ENCODE measurements at places on chromosomes 16 and 17. TPM values are rescaled to one million over a fixed set of nuclear protein-coding genes. Genes with fewer than 3 reads are reported as not detected.

The ALOXE3 gene
- not detected for total RNA-seq

The KRT9 gene
- total RNA-seq, result not detected

The CEP295NL gene
- total RNA-seq, result 0.17 TPM

The GGT6 gene
- total RNA-seq, result not detected

- no peak for DNase-seq
Measured at GRCh38 chr16:18789515-18789849, 652 bp downstream of the RPS15A start.

GRCh38 chr17:59631276-59631675 is 11.6 kb downstream of the CLTC start:
- DNase-seq, result no peak

DNA sequence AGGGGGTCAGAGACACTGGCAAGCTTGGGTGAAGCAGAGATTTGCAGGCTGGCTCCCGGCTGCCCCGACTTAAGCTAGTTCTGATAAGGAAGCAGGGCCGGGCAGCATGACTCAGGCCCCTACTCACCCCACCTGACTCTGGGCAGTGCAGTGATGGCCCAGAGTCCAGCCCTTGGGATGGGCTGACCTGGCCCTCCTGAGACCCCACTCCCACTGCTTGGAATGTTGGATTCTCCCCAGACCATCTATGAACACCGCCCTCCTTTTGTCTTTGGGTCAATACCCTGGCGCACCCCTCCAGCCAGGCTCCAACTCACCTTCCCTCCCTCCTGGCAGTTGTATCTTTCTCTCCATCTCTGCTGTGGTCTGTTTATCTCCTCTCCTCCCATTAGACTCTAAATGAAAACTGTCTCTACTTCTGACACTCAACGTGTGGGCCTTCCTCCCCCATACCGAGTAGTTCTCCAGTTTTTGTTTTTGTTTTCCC is 21.0 kb downstream of the LGALS3BP start:
- no peak for DNase-seq

DNA sequence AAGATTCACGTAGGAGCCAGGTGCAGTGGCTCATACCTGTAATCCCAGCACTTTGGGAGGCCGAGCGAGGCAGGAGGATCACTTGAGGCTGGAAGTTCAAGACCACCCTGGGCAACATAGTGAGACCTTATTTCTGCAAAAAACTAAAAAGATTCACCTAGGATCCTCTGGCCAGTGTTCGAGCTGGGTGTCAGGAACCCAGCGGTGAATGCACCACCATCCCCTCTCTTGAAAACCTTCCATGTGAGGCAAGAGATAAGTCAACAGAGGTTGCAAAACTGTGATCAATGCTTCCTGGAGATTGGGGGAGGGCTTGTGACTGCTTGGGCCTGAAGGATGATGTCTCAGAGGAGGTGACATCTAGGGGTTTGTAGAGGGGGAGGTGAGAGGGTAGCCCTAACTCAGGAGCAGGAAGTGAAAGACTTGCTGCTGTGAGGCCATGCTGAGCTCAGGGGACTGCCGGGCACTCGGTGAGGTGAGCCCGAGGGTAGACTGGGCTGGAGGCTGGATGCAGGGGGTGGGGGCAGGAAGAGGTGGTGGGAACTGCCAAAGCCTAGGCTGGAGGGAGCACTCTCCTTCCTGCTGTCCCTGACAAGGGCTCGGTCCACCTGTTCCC is 11.7 kb downstream of the GJD3 start:
- DNase-seq, result no peak

DNA sequence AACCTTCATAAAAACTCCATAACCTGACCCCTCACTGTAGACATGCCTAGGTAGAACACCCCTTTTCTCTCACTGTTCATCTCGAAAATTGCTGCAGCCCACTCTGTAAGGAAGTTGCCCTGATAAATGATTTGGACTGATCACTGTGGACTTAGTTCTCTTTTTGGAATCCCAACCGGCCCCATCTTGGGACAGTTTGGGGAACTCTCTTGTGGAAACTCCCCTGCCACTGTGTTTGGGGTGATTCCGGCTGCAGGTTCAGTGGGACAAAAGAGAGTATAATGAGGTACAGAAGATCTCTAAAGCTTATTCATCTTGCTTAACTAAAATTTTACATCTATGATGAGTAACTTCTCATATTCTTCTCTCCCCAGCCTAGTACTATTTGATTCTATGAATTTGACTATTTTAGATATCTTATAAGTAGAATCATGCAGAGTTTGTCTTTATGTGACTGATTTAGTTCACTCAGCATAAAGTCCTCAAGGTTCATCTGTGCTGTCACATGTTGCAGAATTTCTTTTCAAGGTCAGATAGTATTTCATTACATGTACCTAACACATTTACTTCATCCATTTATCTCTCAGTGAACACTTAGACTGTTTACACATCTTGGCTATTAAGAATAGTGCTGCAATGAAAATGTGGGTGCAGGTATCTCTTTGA is 84.9 kb downstream of the ABCA8 start:
- no peak for DNase-seq

DNA sequence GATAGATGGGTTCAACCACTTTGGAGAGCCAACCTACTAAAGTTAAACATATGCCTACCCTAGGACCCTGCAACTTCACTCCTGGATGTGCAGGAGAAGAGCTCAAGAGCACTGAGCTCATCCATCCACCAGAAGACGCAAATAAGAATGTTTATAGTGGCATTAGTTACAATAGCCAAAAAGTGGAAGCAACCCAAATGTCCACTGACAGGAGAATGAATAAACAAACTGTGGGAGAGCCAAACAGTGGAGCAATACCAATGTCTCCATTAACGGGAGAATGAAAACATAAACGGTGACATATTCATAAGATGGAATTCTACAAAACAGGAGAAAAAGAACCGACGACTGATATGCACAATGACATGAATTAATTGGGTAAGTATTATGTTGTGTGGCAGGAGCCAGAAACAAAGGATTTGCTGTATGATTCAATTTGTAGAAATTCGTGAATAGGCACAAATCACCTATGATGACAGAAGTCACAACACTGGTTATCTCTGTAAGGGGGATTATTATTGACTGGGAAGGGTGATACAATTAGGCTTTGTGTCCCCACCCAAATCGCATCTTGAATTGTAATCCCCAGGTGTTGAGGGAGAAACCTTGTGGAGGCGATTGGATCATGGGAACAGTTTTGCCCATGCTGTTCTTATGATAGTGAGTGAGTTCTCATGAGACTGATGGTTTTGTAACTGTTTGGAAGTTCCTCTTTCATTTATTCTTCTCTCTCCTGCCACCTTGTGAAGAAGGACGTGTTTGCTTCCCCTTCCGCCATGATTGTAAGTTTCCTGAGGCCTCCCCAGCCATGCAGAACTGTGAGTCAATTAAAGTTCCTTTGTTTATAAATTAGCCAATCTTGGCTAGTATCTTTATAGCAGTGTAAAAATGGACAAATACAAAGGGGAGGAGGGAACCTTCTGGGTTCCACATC is 57.9 kb upstream of the PLCG2 start:
- DNase-seq, result no peak

DNA sequence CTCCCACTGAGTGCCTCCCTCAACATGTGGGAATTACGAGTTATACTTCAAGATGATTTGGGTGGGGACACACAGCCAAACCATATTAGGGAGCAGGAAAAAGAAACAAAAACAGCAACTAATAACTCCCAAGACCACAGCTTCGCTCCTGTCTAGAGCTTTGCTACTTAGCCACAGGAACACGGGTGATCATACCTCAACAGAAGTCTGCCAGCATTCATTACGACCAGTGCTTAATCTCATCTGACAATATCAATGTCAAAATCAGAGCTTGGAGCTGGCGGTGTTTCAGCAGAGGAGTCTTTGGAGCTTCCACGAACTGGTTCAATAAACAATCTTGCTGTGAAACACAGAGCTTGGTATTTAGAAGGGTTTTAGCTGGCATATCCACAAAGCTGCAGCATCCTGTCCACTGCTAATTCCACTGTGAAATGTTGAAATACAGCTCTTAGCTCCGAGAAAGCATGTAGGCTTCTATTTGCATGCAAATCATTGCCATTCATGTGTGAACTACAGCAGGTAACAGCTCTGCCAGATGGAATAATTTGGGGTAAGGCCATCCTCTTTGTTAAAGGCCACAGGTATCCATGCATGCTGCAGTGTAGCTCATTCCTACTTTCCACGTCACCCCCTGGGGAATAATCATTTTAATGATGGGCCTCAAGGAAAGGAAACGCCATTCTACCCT is 128.4 kb upstream of the GOT2 start:
- DNase-seq, result no peak

DNA sequence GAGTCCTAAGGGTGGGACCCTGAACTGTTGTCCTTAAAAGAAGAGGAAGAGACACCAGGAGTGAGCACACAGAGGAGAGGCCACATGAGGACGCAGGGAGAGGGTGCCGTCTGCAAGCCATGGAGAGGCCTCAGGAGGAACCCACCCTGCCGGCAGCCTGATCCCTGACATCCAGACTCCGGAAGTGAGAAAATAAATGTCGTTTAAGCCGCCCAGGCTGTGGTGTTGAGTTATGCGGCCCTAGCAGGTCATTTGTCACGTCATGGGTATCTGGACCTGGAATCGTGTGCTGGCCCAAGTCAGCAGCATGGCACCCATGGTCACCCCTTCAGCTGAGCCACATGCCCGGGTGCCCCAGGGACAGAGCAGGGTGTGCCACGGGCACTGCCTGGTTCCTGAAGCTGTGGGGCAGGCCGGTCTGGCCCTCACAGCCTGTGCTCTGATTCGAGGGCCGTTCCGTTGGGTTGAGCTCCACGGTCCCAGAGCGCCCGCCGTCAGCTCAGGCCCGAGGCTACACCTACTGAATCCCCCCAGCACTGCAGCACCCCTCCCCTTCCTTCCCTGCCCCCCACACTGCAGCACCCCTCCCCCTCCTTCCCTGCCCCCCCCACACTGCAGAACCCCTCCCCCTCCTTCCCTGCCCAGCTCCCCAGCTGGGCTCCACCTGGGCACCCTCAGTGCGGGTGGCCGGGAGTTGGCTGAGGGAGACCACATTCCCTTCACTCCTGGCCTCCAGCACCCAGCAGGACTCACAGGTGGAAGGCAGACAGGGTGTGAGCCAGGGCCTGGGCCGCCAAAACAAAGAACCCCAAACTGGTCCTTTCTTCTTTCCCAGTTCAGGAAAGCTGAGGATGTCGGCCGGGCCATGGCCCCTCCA is 2.7 kb upstream of the CCDC57 start:
- no peak for DNase-seq

DNA sequence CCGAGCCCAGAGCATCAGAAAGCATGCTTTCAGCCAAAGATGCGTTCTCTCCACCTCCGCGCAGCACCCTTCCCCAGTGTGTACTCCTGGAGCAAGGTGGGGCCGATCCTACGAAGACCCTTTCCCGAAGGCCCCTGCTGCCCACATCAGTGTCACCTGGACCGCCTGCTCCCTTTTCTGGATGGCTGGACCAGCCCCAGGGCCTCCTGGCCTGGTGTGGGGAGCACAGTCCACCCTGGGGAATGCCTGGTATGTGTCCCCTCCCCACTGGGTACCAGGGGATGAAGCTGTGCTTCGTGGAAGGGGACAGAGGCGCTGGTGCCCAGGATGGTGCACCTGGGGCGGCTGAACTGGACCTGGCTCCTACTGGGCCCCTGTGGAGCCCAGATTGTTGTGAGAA is 173.8 kb downstream of the SEC14L1 start:
- no peak for DNase-seq

DNA sequence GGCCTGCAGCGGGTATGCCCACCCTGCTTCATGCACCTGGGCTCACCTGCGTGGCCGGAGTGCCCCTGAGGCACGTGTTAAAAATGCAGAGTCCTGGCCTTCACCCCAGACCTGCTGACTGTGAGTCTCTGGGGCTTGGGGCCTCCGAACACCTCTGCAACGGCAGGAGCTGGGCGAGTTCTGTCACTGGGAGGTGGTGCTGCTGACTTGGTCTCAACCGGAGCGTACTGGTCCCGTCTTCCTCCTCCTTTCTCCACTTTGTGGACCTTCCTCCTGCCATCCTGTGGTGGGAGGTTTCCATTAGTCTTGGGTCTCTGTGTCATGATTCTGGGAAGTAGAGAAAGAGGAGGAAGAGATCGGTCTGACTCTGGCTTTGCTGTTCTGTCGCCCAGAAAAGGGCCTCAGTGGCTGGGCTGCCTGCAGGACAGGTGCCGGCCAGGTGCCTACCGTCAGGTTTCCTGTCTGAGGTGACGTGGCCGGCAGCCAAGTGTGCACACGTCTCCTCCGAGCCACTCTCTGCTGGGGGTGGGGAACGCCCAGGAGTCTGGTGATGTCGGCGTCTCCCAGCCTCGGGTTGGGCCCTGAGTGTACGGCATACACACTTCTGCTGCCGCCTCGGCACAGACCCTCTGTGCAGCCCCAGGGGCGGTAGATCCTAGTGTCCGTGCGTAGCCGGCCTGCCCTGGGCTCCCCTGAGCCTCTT is 6.9 kb downstream of the TSC2 start:
- DNase-seq, result no peak

GRCh38 chr16:3872216-3872895 is 8.2 kb downstream of the CREBBP start:
- DNase-seq, result no peak

- no peak for DNase-seq
Measured at GRCh38 chr16:86285938-86286921, 224.1 kb upstream of the FOXF1 start.

GRCh38 chr16:825341-826061 is 25.0 kb upstream of the GNG13 start:
- no peak for DNase-seq

GRCh38 chr17:63946440-63947363 is 14.6 kb upstream of the CD79B start:
- no peak for DNase-seq

GRCh38 chr16:78363843-78364555 is 264.5 kb downstream of the WWOX start:
- no peak for DNase-seq

DNA sequence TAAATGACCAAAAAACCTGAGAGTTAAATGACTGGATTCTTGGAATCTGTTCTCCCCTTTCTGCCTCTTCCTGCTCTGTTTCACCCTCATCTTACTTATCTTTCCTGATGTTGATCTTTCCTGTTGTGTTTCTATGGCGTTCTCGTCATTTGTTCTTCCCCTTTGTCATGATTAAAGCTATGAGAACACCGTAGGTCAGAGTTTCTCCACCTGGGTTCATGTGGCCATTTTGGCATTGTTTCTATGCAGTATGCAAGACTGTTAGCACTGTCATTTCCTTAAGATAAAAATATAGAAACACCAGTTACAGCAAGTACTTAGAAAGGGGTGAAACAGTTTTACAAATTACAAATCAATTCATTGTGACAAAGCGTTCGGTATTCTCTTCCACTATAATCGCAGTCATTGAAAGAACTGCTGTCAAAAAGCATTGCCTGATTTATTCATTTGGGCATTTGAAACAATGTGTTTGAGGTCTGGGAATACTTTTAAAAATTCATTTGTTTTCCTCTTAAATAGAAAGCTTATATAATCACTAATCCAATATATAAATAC is 166.0 kb downstream of the PHKB start:
- no peak for DNase-seq

GRCh38 chr17:76153202-76153601 is 12.2 kb upstream of the FOXJ1 start:
- DNase-seq, result no peak

GRCh38 chr16:81712681-81713080 is 66.4 kb upstream of the PLCG2 start:
- DNase-seq, result no peak

- DNase-seq, result no peak
Measured at GRCh38 chr17:4545217-4545951, 9.8 kb downstream of the MYBBP1A start.

GRCh38 chr17:15321556-15322251 is 19.7 kb downstream of the TEKT3 start:
- peak; percentile 64 for DNase-seq

GRCh38 chr16:75380870-75381269 is 52.4 kb downstream of the CFDP1 start:
- DNase-seq, result no peak

Measured in LHCN-M2 (cell line).